ENCODE measurements at places on chromosomes 7 and 10. TPM values are rescaled to one million over a fixed set of nuclear protein-coding genes. Genes with fewer than 3 reads are reported as not detected.

- no peak for DNase-seq
Measured at GRCh38 chr7:17502213-17503060, 204.0 kb downstream of the AHR start.

Gene CPA4
- total RNA-seq, result 5.4 TPM

- no peak for DNase-seq
Measured at GRCh38 chr10:75693489-75693888, 262.1 kb downstream of the LRMDA start.

GRCh38 chr7:1539882-1540775, 9.6 kb downstream of the MAFK start:
- DNase-seq, result no peak

GRCh38 chr10:110613341-110613995, 30.7 kb upstream of the RBM20 start:
- DNase-seq, result no peak

- DNase-seq, result no peak
Measured at GRCh38 chr7:7214398-7215347, 32.3 kb downstream of the C1GALT1 start.

DNA sequence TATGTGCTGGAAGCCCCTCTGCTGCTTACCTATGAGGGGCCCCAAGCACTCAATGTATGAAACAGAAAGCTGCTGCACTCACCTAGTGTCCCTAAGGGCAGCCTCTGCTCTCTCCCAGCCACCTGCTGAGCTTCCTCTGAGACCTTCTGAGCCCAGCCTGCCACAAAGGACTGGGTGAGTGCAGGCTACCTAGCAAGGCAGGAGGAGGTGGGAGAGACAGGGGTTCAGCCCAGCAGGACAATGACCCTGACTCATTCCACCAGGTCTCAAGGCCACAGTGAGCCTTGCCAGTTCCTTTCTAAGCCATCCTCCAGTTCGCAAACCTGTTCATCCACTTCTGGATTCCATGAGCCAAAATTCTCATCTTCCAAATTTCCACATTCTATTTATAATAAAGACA, 16.3 kb downstream of the VOPP1 start:
- no peak for DNase-seq

- DNase-seq, result no peak
Measured at GRCh38 chr10:113867904-113868303, 13.4 kb downstream of the NHLRC2 start.

Gene IQCE
- total RNA-seq, result 16.8 TPM

Gene DEPP1
- 659 TPM for total RNA-seq

Gene ELFN1
- 0.21 TPM for total RNA-seq

All from tibial nerve (tissue), 4 donors.